ENCODE measurements at places on chromosomes 13 and 19.

DNA sequence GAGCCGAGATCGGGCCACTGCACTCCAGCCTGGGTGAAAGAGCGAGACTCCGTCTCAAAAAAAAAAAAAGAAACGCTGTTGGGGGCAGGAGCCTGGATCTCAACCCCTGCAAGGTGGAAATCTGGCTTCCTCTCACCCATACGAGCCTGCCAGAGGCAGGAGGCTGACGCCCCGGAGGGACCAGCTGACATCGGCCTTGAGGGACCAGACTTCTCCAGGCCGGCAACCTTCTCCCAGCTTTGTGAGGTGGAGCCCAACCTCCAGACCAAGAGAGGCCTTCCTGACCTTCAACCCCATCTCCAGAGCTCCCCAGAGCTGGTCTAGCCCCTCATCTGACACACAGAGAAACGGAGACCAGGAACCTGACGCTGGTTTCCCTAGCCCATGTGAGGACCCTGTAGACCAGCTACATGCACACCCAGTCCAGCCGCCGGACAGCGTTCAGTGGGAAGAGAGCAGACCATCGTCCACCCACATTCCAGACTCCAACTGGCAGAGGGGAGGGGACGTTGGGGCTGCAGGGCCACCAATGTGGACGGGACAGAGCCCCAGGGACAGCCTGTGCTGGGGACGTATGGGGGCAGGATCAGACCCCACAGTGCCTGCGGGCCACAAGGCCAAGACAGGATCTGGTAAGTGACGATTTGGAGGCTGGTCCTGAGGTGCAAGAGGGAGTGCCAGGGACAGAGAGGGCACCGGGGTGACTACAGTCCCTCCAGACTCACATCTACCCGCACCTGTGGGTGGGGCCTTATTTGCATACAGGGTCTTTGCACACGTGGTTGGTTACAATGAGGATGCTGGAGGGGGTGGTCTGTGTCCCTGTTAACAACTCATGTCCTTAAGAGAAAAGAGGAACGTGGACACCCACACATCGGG lies 11.4 kb downstream of the SBNO2 start:
- no peak for DNase-seq

DNA sequence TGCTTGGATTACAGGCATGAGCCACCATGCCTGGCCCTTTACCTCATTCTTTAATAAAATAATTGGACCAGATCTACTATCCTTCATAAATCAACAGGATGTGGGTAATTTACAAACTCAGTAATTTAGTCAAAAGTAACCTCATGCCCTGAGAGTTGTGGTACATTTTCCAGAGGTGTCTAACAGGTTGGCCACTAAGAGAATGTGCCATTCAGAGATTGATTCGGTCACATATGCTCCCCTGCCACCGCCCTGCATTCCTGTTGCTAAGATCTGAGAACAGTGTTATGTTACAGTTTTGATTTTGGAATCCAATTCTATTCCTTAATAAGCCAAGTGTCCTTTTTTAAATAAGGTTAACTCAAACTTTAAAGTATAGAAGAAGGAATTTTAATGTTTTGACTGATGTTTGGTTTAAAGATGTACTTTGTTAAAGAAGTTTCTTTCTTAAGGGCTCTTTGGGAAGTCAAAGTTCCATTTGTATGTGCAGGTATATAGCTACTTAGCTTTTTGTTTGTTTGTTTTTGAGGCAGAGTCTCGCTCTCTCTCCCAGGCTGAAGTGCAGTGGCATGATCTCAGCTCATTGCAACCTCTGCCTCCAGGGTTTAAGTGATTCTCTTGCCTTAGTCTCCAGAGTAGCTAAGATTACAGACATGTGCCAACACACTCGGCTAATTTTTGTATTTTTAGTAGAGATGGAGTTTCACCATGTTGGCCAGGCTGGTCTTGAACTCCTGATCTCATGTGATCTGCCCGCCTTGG lies 29.2 kb downstream of the PHF11 start:
- DNase-seq: no peak

GRCh38 chr13:98856983-98857382 lies 104.5 kb upstream of the SLC15A1 start:
- no peak for DNase-seq

DNA sequence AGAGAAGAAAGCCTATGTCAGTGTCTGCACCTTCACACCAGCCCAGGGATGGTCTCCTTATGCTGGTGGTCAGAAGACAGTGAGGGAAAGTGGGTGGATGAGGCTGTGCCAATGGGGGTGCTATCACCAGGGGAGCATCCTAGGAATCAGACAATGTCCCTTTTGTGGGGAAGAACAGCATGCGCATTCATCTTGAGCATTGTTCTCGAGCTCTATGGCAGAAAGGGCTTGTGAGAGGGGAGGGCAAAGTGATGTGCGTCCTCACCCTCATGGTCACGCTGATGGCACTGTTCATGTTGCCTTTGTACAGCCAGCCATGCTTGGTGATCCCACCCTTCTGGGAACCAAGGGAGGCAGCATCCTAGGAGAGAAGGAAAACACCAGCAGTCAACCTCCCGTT lies 56.1 kb downstream of the DOCK9 start:
- no peak for DNase-seq

- no peak for DNase-seq
Observed at GRCh38 chr13:110885966-110886869, 28.7 kb downstream of the ANKRD10 start.

GRCh38 chr13:111166882-111167675 lies 52.0 kb downstream of the ARHGEF7 start:
- DNase-seq: no peak

GRCh38 chr13:23960566-23961156 lies 63.4 kb upstream of the C1QTNF9B start:
- no peak for DNase-seq

DNA sequence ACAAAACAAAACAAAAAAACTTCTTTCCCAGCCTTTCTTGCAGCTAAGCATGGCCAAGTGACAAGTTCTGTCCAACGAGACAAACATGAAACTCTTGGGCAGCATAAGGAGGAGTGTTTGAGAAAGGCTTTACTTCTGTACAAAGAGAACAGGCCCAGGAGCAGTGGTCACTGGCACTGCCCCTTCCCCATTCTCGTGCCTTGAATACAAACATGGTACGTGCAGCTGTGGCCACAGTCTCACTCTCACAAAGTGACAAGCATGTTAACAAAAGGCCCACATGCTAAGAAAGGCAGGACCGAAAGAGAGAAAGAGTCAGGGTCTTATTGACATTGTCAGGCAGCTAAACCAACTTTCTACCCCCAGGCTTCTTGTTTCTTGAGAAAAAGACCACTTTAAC lies 19.8 kb upstream of the SLC25A30 start:
- DNase-seq: no peak

DNA sequence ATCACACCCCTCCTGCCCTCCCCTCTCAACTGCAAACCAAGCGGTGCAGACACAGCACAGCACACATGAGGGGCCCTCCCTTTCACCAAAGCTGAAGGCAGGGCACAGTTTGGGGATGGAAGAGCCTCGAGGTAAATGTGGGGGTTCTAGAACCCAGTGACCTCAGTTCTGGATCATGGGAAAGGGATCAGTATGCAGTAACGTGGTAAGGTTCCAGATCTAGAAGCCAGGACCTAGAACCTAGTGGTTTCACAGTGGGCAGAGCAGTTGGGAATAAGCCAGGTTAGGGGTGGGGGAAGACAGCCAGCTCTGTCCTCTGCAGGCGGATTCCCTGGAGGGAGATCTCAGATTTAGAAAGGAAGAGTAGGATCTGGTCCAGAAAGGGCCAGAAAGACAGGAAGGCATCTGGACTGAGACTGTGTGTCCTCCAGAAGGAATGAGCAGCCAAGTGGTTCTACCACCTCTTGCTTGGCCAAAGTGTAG lies 3.1 kb downstream of the FTL start:
- DNase-seq: no peak

DNA sequence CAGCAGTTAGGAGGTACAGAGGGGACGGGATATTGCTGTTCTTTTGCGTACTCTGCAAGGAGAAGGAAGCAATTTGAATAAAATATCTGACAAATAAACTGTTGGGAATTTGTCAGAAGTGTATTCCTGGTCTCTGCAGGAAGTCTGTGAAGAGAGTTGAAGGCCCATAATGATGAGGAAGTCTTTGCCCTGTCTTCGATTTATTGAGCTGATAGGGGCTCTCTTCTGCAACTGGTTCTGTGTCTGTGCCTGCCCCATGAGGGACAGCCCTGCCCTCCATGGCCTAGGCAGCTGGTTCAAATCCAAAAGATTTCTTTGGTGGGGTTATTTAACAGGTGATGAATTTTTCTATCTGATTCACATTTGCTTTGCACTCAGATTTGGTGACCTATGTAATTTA lies 339.7 kb upstream of the EDNRB start:
- no peak for DNase-seq

- no peak for DNase-seq
Observed at GRCh38 chr13:112821340-112822055, 131.7 kb downstream of the ATP11A start.

DNA sequence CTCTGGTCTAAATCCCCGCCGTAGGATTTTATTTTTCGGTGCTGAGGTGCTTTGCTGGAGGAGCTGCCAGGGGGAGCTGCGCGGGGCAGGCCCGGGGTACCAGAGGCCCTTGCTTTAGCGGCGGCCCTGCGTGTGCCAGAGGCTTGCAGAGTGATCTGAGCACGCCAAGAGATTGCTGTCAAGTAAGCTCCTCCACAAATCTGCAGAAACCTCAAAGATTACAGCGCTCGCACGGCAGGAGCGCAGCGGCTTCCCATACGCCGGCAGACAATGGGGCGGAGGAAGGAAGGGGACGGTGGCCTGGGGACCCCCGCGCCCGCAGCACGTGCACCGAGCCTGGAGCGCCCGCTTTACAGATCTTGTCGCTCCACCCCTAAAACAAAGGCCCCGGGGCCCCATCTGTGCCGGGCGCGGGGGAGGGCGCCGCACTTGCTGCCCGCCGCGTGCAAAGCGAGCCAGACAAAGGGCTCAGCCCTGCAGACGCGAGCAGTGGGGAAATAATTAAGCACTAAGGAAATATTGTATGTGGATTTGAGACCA lies 9.1 kb upstream of the C19orf12 start:
- peak; percentile 1 for DNase-seq

- DNase-seq: no peak
Observed at GRCh38 chr13:24605923-24606372, 74.3 kb upstream of the ATP12A start.

DNA sequence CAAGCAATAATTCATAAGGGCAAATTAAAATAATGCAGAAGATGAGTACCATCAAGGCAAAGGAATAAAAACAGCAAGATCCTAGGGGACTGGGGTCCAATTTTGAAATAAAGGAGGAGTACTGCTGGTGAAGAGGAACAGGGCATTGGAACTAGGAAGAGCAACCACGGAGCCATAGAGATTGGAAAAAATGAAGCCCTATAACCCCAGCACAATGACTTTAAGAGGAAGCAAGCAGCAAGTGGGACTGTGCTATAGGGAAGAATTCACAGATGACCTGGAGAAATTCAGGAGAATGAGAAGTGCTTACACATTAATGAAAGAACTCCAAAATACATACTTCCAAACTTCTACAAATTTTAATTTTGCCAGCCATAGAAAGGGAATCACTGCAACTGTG lies 44.9 kb upstream of the ITM2B start:
- no peak for DNase-seq

GRCh38 chr19:861756-862580 lies 2.5 kb downstream of the CFD start:
- peak; percentile 47 for DNase-seq

DNA sequence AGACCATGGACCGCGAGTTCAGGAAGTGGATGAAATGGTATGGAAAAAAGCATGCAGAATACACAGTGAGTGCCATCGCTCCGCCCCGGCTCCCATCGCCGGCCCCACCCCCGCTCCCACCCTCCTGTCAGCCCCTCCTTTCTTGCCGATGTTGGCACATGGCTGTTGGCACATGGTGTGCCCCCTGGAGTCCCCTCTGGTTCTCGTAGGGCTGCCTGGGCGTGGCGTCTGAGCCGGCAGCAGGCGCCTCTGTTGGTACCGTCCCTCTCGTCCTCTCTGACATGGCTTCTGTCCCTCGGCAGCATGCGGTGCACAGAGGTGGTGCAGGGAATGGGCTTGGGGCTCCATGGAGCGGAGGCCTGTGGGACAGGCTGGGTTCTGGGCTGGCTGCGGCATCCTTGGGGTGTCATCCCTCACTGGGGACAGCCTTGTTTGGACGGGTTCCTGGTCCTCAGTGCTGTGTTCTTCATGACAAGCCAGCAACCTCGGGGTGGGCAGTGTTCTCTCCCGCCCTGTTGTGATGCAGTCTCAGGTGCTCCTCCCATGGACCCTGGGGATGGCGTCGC lies 30.9 kb downstream of the DOT1L start:
- no peak for DNase-seq

GRCh38 chr13:19382111-19382510 lies 179.2 kb downstream of the TPTE2 start:
- DNase-seq: no peak

GRCh38 chr13:25581351-25581750 lies 209.6 kb downstream of the ATP8A2 start:
- DNase-seq: no peak

GRCh38 chr13:110570886-110571285 lies 9.4 kb upstream of the RAB20 start:
- DNase-seq: no peak

GRCh38 chr19:937259-937694 lies 11.4 kb downstream of the ARID3A start:
- DNase-seq: no peak

DNA sequence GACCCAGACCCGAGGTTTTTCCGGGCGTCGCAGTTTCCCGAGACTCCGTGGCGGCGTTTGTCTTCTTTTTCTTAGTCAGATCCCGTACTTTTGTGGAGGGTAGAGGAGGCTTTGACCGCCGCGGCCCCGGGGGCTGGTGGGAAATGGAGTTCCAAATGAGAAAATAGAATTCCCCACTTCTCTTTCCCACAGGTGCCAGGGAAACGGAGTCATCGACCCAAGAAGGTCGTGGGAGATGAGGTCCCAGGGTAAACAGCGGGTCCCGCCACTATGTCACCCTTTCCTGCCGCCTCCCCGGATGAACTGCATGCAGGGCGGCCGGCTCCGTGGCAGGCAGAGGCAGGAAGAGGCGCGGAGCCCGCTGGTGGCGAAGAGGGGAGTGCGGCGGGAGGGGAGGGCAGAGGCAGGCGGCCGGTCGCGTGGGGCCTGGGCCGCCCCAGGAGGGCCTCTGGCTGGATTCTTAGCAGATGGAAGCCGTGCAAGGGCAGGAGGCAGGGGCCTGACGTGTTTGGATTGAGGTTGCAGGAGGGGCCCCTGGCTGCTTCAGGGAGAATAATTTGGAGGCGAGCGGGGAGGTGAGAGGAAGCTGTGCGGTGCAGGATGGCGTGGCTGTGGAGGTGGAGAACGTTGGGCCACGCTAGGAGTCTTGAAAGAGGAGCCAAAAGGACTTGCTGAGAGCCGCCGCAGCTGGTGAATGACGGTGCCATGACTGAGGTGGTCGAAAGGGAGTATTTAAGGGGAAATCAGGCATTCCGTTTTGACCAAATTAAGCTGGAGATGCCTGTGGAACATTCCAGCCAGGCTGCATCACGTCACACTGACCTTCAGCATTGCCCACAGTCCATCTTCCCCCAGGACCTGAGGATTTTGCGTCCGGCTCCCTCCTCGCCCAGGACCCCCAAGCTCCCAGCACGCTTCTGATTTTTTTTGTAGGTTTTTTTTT lies 11.7 kb downstream of the CYTH2 start:
- peak; percentile 53 for DNase-seq

GRCh38 chr13:45928843-45929242 lies 77.3 kb upstream of the SIAH3 start:
- DNase-seq: no peak

- no peak for DNase-seq
Observed at GRCh38 chr19:45068041-45068440, 8.2 kb downstream of the ZNF296 start.

GRCh38 chr19:44644402-44645016 lies 799 bp downstream of the PVR start:
- DNase-seq: no peak

- DNase-seq: no peak
Observed at GRCh38 chr19:36152019-36152351, 262 bp downstream of the COX7A1 start.

Measured in activated effector memory CD4-positive, alpha-beta T cell treated with Interleukin-2 at 50 U/mL for 16 hours (primary cell).